Activated CD8-positive, alpha-beta T cell treated with anti-CD3 and anti-CD28 coated beads for 36 hours (primary cell): ENCODE measurements at places on chromosomes 16 and 17. TPM values are rescaled to one million over a fixed set of nuclear protein-coding genes. Genes with fewer than 3 reads are reported as not detected.

- no peak for DNase-seq
These were observed 622 bp downstream of the CUEDC1 start for GRCh38 chr17:57954397-57955182.

VPS9D1 gene
- total RNA-seq: 1.6 TPM

- peak; percentile 20 for DNase-seq
These were observed 289.0 kb upstream of the AXIN2 start for GRCh38 chr17:65850486-65850885.

DNA sequence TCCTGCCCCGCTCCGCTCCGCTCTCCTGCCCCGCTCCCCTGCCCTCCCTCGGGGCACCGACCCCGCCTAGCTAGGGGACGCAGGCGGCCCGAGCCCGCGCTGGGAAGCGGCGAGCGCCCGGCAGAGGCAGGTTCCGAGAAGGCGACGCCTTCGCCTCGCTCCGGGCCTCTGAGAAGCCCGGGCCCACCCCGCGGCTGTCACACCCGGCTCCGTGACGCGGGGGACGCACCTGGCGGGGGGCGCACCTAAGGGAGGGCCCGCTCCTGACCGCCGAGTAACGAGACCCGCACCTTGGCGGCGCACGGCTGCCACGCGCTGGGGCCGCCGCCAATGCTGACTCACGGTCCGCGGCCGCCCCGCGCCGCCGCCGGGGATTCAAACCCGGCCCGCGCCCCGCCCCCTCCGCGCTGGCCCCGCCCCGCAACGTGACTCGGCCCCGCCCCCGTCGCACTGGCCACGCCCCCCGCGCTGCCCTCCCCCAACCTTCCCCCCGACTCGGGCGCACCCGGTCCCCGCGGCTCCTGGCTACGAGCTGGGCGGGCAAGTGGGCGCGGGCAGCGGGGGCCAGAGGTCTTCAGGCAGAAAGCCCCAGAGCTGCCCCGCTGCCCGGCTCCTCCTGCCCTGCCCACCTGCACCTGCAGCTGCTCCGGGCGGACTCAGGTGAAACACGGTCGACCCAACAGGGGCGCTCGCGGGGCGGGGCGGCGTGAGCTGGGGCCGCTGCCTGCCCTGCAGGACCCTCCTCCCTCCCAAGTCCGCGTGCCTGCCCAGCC lies 27.8 kb downstream of the GNPTG start:
- peak; percentile 77 for DNase-seq

GRCh38 chr16:59039066-59039720 lies 305.1 kb upstream of the GOT2 start:
- DNase-seq: no peak

TSPOAP1 gene
- total RNA-seq: 24.1 TPM

DNA sequence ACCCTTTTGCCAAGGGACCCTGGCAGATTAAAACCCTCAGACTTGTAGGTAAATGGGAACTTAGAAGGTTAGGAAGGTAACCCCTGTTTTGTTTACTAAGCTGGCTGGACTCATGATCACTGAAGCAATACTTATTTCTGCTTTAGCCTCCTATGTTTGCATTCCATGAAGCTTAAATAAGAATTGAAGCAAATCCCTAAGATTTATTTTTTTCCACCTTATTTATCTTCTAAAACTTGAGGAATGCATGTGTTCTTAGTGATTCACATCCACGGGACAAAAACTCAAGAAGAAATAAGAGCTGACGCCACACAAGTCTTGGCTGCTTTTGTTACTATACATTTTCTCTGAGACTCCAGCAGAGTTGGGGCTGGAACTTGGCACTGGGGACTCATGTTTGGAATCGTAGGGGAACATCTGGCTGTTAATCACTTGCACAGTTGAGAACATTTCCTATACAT lies 35.5 kb downstream of the CLUAP1 start:
- DNase-seq: no peak

DNA sequence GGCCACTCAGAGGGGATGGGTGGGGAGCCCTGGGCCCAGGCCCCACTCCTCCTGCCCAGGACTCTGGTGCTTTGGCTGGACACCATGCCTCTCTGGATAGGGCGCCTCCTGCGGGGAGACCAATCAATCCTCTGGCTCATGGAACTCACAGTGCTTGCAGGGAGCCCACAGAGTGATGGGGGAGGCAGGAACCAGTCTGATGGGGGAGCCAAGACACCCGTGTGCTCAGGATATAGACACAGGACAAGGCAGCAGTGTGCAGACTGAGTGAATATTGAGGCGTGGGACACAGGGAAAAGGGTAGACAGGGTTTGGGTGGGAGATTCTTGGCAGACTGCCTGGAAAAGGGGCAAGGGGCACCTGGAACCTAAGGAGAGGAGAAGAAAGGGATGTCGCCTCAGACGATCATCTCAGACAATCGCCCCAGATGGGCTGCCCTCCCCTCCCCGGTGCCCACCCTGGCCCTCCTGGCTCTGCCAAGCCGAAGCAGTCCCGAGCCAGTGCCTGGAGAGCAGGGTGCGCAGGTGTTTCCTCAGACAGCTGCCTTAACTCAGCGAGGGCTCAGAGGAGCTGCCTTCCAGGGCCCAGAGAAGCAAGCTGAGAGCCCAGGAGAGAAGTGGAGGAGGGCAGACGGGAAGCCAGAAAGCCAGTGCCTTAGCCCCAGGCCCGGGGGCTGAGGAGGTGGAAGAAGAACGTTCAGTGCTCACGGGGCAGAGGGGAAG lies 37.4 kb upstream of the DLX4 start:
- DNase-seq: no peak

GRCh38 chr16:1942047-1942809 lies 771 bp downstream of the MSRB1 start:
- peak; percentile 31 for DNase-seq

- DNase-seq: no peak
These were observed 81.3 kb downstream of the CBLN1 start for GRCh38 chr16:49200223-49200820.

- no peak for DNase-seq
These were observed 172.7 kb upstream of the CCL2 start for GRCh38 chr17:34082404-34082803.

TEKT5 gene
- total RNA-seq: 0.43 TPM

- no peak for DNase-seq
These were observed 130.8 kb downstream of the PMP22 start for GRCh38 chr17:15134363-15134762.

- DNase-seq: no peak
These were observed 2.6 kb downstream of the CD300LB start for GRCh38 chr17:74528491-74529199.

GRCh38 chr17:34979650-34980352 lies 511 bp upstream of the LIG3 start:
- DNase-seq: no peak

- no peak for DNase-seq
These were observed 10.2 kb downstream of the BAHCC1 start for GRCh38 chr17:81405411-81405872.

DNA sequence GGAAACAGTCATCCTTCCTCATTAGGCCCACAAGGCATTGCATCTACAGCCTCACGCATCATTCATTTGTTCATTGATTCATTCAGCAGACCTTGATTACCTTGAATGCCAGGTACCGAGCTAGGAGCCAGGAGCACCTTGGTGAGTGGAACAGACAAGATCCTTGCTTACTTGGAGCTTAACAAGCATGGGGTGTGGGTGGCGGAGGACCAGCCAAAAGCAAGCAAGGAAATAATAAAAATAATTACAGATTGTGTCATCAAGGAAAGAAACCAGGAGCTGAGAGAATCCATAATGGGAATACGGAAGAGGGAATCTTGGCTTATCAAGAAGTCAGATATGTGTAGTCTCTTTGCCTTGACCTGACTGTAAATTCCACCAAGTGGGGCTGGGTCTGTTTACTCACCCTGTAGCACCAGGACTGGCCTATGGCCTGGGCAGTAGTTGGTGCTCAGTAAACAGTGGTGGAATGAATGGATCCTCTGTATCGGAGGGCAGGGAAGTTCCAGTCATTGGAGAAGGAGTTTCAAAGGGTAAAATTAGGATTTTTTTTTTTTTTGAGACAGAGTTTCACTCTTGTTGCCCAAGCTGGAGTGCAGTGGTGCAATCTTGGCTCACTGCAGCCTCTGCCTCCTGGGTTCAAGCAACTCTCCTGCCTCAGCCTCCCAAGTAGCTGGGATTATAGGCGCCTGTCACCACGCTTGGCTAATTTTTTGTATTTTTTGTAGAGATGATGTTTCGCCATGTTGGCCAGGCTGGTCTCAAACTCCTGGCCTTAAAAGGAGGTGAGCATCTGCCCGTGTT lies 157.7 kb downstream of the MSI2 start:
- DNase-seq: no peak

GRCh38 chr17:65381152-65381551 lies 180.3 kb downstream of the AXIN2 start:
- DNase-seq: no peak

CHST4 gene
- total RNA-seq: 0.16 TPM

GRCh38 chr17:76683011-76683755 lies 27.6 kb downstream of the MXRA7 start:
- DNase-seq: no peak

TBC1D24 gene
- total RNA-seq: 16.6 TPM
